ENCODE measurements at places on chromosomes 16 and 17.
A peak's percentile ranks its signal among the peaks of the same experiment; 100 is the strongest.

- DNase-seq, result no peak
Measured at GRCh38 chr17:43984521-43984920, 19.9 kb upstream of the NAGS start.

DNA sequence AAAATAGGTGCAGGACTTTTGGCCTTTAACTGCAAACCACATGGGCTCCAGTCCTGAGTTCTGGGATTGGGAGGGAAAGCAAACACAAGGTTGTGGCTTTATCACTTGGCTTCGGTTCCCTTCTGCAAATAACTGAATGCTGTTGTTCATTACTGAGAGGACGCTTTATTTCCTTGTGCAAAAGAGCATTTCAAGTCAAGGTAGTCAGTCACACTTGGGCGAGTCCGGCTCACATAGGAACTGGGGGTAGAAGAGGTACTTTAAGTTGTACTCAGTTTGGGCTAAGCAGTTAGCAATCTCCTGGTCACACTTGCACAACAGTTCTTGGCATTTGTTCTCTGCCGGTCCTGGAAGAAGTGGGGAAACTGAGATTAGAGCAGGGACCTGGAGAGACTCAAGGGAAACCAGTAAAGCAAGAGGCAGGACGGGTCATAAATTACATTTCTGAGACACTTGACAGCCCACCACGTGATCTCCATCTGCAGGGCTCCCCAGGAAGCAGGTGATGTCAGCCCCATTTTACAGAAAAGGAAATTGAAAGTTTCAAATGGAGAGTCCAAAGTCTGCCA lies 21.6 kb downstream of the PLA2G10 start:
- peak; percentile 23 for DNase-seq

GRCh38 chr16:693766-694165 lies 3.6 kb upstream of the WDR24 start:
- no peak for DNase-seq

DNA sequence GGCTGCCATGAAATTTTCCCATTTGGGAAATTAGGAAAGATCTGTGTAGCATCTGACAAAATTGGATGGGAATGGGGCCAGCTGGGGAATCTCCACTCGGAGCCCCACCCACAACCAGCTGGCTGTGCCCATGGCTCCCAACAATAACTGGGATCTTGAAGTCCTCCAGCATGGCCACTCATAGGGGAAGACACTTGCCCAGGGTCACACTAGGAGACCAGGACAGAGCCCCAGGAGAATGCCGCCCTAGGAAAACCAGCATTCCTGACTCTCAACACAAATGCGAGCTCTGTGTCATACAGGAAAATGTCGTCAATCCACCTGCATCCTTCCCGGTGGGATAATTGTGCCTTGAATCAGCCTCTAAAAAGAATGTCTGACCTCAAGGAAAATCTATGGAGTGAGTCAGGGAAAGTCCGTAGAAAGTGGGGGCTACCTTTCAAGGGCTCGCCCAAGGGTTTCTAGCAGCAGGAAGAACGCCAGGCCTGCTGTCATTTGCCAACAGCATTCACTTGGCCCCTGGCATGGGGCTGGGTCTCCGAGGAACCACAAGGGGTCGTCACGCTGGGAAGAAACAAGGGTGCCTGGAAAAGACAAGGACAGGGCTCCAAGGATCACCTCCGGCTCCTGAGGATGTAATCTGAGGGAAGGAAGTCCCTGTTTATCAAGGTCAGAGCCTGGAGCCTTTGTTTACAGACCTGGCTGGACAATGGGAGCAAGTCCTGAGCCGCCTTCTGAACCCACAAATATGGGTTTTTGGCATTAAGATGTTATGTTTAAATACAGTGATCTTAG lies 15.9 kb downstream of the CDH5 start:
- DNase-seq, result no peak

DNA sequence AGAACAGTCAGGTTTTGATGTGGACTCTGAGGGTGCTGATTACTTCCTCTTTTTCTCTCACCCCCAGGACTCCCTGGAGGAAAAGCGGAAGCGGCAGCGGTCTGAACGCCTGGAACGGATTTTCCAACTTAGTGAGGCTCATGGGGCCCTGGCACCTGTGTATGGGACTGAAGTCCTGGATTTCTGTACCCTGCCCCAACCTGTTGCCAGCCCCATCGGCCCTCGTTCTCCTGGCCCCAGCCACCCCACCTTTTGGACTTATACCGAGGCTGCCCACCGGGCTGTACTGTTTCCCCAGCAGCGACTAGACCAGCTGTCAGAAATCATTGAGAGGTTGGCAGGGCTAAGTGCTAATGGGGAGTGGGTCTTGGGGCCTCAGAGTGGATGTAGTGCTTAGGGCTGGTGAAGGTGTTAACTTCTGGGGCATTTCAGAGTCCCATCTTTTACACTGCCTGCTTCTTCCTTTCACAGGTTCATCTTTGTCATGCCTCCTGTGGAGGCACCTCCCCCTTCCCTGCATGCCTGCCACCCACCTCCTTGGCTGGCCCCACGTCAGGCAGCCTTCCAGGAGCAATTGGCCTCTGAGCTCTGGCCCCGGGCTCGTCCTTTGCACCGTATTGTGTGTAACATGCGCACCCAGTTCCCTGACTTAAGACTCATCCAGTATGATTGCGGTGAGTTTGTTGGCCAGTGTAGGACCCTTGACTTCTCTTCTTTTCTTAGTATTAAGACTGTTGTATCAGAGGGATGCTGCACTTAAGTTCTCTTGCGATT lies 19.1 kb upstream of the PHKG2 start:
- DNase-seq, result no peak

- DNase-seq, result no peak
Measured at GRCh38 chr17:38701504-38702165, 3.4 kb upstream of the MLLT6 start.

GRCh38 chr17:10197362-10197720 lies 1.1 kb downstream of the GAS7 start:
- no peak for DNase-seq

- DNase-seq, result no peak
Measured at GRCh38 chr16:58647107-58647506, 17.5 kb upstream of the CNOT1 start.

GRCh38 chr17:15432807-15433611 lies 34.4 kb downstream of the CDRT4 start:
- DNase-seq, result no peak

- DNase-seq, result no peak
Measured at GRCh38 chr17:55561973-55562495, 50.8 kb upstream of the SMIM36 start.

GRCh38 chr17:66076546-66077190 lies 115.3 kb downstream of the CEP112 start:
- peak; percentile 6 for DNase-seq

DNA sequence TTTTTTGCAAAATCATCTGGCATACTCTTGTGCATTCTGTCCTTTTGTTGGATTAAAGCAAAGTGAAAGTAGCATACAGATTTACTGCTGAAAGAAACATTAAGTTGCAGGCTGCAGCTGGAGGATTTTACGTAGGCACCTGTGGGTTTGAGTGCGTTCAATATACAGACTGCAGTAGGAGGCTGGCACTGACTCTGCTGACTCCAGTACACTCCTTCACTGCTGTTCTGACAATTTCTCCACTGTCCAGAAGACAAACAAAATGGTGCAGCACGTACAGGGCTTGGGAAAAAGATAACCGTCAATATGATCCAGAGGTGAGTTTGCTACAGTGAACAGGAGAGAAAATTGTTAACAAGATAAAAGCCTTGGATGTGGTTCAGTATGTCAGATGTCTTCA lies 73.3 kb downstream of the TANC2 start:
- no peak for DNase-seq

DNA sequence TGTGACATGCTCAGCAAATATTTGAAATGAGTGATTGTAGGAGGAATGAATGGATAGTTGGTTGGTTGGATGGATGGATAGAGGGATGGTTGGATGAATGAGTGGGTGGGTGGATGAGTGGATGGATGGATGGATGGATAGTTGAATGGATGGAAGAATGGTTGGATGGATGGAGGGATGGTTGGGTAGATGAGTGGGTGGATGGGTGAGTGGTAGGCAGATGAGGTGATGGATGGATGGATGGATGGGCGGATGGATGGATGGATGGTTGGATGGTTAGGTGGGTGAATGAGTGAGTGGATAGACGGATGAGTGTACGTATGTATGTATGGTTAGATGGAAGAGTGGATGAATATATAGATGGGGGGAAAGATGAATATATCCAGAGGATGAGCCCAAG lies 137.7 kb downstream of the RBFOX1 start:
- no peak for DNase-seq

DNA sequence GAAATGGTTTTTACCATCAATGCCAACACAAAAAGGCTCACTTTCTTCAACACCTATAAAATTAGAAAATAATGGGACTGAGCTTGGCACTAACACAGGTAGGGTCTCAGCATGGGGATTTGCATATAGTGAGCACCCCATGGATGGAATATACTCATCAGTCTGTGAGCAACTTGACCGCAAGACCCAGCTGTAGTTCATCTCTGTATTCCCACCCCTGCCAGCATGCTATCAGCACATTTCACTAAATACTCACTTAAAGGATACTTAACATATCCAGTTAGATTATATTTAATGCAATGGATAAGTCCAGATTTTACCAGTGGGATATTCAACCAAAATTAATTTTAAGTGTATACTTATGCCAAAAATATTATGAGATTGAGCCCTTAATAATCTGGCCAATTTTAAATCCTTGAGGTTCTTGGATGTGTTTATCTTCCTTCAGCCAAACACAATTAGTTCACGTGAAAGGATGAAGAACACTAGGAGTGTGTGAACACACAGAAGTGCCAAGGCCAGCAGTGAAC lies 66.7 kb downstream of the C16orf95 start:
- DNase-seq, result no peak

DNA sequence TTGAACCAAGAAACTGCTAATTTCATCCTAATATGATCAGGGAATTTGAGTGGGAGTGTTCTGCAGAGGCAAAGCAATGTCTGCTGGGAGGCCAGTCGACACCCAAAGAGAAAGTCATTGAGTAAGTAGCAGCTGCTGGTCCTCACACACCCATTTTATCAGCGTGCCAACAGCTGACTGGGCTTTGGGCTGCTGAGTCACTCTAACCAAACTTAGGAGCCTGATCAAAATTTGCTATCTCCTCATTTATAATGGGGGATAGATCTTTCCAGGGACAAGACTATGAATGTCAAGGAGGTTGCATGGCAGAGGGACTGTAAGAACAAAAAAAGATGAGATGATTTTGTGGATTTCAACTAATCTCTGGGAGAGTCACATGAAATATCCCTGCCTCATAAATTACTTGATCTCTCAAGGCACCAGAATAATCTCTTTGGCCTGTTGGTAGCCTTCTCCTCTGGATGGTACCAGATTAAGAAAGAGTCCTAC lies 32.9 kb downstream of the CPSF4L start:
- peak; percentile 85 for DNase-seq

- DNase-seq, result peak; percentile 47
Measured at GRCh38 chr16:57091200-57091974, 996 bp upstream of the CPNE2 start.

GRCh38 chr17:59508999-59509625 lies 56.3 kb upstream of the DHX40 start:
- DNase-seq, result peak; percentile 16

GRCh38 chr17:69732272-69732918 lies 317.9 kb downstream of the MAP2K6 start:
- no peak for DNase-seq

GRCh38 chr16:13931845-13932244 lies 11.9 kb downstream of the ERCC4 start:
- DNase-seq, result no peak

DNA sequence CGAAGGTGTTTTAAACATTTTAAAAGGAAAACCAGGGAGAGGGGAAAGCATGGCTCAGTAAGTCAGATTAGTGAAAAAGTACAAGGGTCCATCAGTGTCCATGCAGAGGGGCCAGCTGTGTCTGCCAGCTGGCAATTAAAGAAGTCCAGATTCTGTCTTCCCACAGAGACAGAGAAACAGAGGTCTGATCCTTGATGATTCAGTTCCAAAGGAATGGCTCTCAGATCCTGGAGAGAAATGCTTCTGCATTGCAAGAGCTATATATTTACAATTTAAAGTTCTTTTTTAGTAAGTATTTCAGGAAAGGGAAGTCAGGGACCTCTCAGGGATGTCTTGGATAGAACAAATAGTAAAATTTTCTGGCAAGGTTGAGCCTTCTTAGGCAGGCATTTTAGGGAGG lies 56.2 kb downstream of the HSD17B2 start:
- DNase-seq, result no peak

- no peak for DNase-seq
Measured at GRCh38 chr16:3486506-3487215, 8.6 kb downstream of the C16orf90 start.

All from DMS53 (cell line).